ENCODE measurements at places on chromosomes 5 and 9.
A peak's percentile ranks its signal among the peaks of the same experiment; 100 is the strongest.

GRCh38 chr5:30994902-30995301 lies 198.6 kb upstream of the CDH6 start:
- H3K4me1 ChIP-seq: no peaks in the 10 kb centered on the region
- H3K27me3 ChIP-seq: no peaks in the 10 kb centered on the region
- no peak overlapping the region for H3K4me3 ChIP-seq
- no peaks in the 10 kb centered on the region for H3K36me3 ChIP-seq
- no peak for DNase-seq

DNA sequence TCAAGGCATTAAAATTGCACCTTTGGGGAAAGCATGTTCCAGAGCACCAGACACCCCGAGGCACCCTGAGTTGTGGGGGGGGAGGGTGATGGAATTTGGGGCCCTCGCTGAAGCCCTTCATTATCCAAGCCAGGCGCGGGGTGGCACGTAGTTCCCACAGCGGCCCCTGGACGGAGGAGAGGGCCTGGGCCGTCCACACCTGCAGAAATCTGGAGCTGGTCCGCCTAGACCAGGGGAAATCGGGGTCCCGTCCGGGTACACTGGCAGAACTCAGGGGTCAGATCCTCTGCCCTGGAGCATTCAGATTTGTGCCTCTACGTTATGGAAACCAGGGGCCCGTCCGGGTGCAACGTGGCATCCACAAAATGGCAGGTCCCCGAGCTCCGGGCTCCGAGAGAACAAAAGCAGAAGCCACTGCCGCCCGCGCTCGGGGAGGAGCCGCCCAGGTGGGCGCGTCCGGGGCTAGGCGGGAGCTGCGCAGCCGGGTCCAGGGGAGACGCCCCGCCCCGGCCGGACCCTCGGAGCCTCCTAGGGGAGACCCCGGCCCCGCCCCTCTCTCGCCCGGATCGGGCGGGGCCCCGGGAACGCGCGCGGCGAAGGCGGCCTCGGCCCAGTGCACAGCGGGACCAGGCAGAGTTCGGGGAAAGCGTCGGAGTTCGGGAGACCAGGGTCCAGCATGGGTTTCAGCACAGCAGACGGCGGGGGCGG lies at the start of gene PLEKHG4B:
Gene PLEKHG4B, plus strand, starts transcription at position 613 of the 708 bp plus-strand sequence. Its CDS starts 64 bp downstream, at position 677.
- no peak within 1 kb of the TSS for H3K27ac ChIP-seq
- H3K4me1 ChIP-seq: peaks cover 25% of the 10 kb centered on the region
- H3K27me3 ChIP-seq: peaks cover 83% of the 10 kb centered on the region
- H3K4me3 ChIP-seq: peak within 1 kb of the TSS; percentile 54

DNA sequence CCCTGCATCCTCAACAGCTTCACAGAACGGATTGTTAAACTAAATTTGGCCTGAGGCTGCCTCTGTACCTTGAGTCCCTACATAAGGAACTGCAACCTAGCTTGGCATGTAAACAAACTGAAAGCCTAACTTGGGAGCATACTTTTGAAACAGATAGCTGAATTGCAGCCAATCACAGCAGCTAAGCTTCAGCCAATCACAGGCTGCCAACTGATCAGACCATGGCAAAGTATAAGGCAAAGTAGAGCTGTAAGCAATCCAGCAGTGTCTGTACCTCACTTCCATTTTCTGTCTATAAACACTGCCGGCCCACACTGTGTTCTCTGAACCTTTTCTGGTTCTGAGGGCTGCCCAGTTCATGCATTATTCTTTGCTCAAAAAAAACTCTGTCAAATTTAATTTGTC lies 8.9 kb upstream of the ZNF483 start:
- no peak for DNase-seq
- H3K36me3 ChIP-seq: no peaks in the 10 kb centered on the region
- no peaks in the 10 kb centered on the region for H3K4me1 ChIP-seq
- H3K27me3 ChIP-seq: no peaks in the 10 kb centered on the region
- H3K4me3 ChIP-seq: no peak overlapping the region

GRCh38 chr5:1344975-1345838 lies at the start of gene CLPTM1L:
Gene CLPTM1L (minus strand): TSS chr5:1345099. CDS start chr5:1344841, 258 bp downstream.
- peak within 1 kb of the TSS; percentile 66 for H3K27ac ChIP-seq
- peak within 1 kb of the TSS; percentile 79 for H3K4me3 ChIP-seq
- H3K27me3 ChIP-seq: peaks cover 18% of the 10 kb centered on the region
- DNase-seq: peak; percentile 90

DNA sequence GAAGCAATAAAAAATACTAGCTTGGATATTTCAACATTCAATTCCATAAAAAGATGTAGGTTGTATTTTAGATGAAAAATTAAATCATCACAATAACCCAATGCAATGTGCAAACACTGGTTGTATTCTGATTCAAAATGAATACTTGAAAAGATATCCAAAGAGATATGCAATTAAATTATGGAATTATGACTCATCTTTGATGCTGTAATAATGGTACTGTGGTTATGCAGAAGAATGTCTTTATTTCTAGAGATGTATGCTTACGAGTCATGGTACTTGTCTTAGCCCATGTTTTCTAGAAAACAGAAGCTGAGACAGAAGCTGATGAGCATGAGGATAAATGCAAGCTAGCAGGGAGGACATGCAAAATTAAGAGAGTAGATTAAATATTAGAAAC lies 1941.4 kb upstream of the NUDT12 start:
- H3K27me3 ChIP-seq: no peaks in the 10 kb centered on the region
- H3K4me1 ChIP-seq: no peaks in the 10 kb centered on the region
- H3K4me3 ChIP-seq: no peak overlapping the region
- DNase-seq: no peak

DNA sequence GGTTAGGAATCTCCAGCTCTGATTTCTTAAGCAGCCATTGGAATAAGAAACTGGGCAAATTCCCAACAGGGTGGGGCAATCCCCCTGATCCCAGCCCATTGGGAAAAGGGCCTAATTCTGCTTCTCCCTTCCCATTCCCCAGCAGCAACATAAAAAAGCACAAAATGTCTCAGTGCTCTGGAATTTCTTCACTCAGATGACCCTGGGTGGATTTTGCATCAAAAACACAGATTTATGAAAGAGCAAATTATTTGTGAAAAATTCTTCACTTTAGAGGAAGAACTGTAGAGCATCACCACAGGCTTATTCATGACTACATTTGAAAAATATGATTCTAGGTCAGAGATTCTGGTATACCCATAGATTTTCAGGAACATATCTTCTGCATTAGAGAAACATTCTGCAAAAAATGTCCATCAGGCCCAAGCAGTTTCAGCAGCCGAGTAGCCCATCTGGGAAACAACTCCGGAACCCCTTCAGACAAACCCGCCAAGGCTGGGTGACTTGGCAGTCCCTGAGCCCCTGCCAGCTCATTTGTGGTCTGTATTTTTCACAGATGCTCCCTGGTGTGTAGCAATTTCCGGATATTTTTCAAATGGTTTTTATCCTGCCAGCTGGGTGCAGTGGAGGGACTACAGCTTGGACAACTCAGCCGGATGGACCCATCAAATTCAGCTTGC lies 102.1 kb upstream of the RANBP3L start:
- H3K36me3 ChIP-seq: no peaks in the 10 kb centered on the region
- DNase-seq: no peak
- H3K4me3 ChIP-seq: no peak overlapping the region
- H3K27ac ChIP-seq: no peak overlapping the region

DNA sequence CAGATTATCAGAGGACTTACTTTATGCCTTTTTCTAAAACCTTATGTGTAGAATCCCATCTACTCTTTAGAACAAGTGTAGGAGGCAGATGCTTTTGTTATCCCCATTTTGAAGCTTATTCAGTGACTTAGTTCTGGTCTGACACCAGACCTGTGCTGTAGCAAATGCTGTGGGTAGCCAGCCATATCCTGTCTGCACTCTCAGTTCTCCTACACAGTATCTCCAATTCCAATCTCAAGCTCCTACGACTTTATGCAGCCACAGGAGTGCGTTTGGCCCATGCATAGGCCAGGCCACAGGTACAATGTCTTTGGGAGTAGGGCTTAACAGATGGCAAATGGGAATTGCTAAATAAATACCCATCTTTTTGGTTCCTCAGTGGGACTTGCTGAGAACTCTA lies 292.6 kb downstream of the MCTP1 start:
- no peak for DNase-seq
- no peaks in the 10 kb centered on the region for H3K27me3 ChIP-seq
- no peak overlapping the region for H3K4me3 ChIP-seq
- H3K36me3 ChIP-seq: no peaks in the 10 kb centered on the region
- peaks cover 18% of the 10 kb centered on the region for H3K4me1 ChIP-seq
- no peak overlapping the region for H3K27ac ChIP-seq

- no peak overlapping the region for H3K4me3 ChIP-seq
- peaks cover 16% of the 10 kb centered on the region for H3K27me3 ChIP-seq
Measured at GRCh38 chr9:120944434-120944843, 17.8 kb upstream of the TRAF1 start.

DNA sequence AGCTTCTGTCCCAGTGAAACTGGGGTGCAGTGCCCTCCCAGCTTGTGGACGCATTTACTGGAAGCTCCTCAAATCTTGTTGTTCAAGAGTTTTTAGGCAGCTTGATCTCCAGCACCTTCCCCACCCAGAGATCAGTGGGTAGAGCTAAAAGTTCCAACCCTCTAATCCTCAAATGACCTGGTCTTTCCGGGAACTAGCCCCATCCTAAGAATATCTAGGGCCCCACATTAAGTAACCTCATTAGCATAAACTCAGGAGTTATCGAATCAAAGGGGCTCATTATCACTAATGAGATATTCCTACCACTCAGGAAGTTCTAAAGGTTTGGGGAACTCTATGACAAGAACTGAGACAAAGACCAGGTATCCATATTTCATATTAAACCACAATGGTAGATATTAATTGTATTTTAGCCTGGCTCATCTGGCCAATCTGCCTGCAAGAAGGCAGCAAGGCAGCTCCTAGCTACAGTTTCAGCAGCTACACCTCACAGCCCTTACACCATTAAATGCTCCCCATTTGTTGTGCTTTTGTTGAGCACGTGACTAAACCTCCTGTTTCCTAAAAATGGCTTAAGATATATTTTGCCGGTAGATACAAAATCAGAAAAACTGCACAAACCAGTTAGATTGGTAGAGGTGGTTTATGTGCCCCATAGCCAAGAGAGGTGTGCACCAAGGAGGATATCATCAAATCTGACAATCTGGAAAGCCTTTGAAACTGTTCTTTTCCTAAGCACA lies 24.6 kb upstream of the SLC22A5 start:
- no peaks in the 10 kb centered on the region for H3K27me3 ChIP-seq
- peaks cover 21% of the 10 kb centered on the region for H3K36me3 ChIP-seq
- H3K4me3 ChIP-seq: no peak overlapping the region

DNA sequence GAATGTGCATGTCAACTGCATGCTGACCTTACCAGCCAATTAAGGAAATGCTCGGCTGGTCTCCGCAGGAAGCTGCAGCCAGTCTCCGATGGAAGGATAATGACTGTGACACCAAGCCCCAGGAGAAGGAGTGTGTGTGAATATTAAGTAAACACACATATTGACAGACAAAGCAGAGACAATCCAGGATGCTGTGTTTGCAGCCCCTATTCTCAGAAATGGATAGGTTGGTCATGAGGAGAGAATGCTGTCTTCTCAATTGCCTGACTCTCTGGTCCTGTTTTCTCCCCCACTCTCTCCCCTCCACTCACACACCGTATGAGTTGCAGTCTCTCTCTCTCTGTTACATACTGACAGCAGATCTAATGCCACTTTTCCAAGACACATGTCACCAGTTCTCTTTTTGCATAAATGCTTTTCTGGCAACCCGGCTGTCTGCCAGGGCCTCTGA lies 85.7 kb downstream of the EPB41L4A start:
- no peaks in the 10 kb centered on the region for H3K27me3 ChIP-seq
- DNase-seq: no peak
- H3K4me1 ChIP-seq: peaks cover 84% of the 10 kb centered on the region
- H3K4me3 ChIP-seq: peak overlapping the region; percentile 6
- peaks cover 8% of the 10 kb centered on the region for H3K36me3 ChIP-seq

GRCh38 chr5:68424799-68425537 lies 209.4 kb downstream of the PIK3R1 start:
- peaks cover 51% of the 10 kb centered on the region for H3K4me1 ChIP-seq
- no peaks in the 10 kb centered on the region for H3K36me3 ChIP-seq
- H3K27me3 ChIP-seq: no peaks in the 10 kb centered on the region
- peak overlapping the region; percentile 69 for H3K27ac ChIP-seq
- no peak overlapping the region for H3K4me3 ChIP-seq

DNA sequence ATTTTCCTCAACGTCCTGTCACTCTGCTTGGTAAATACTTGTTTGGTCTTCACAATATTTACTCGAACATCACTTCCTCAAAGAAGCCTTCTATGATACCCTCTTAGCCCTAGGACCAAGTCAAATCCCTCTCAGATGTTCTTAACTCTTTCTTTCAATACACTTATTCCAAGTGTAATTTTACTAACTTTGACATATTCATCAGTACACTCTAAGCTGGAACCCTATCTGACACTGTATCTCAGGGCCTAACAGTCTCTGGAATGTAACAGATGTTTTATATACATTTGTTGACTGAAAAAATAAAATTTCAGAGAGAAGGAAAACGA lies 19.6 kb downstream of the SIL1 start:
- peak overlapping the region; percentile 8 for H3K27ac ChIP-seq
- peaks cover 11% of the 10 kb centered on the region for H3K36me3 ChIP-seq
- no peak for DNase-seq
- H3K27me3 ChIP-seq: no peaks in the 10 kb centered on the region
- peaks cover 38% of the 10 kb centered on the region for H3K4me1 ChIP-seq

GRCh38 chr9:14018081-14018480 lies 295.9 kb downstream of the NFIB start:
- no peak overlapping the region for H3K4me3 ChIP-seq
- no peak overlapping the region for H3K27ac ChIP-seq
- H3K27me3 ChIP-seq: no peaks in the 10 kb centered on the region
- no peak for DNase-seq
- no peaks in the 10 kb centered on the region for H3K36me3 ChIP-seq

- H3K4me1 ChIP-seq: no peaks in the 10 kb centered on the region
- H3K4me3 ChIP-seq: no peak overlapping the region
- no peak overlapping the region for H3K27ac ChIP-seq
- no peaks in the 10 kb centered on the region for H3K36me3 ChIP-seq
- DNase-seq: no peak
- H3K27me3 ChIP-seq: no peaks in the 10 kb centered on the region
Measured at GRCh38 chr9:4639420-4639819, 22.7 kb upstream of the PLPP6 start.

GRCh38 chr9:2242831-2243330 lies 227.7 kb downstream of the SMARCA2 start:
- peaks cover 20% of the 10 kb centered on the region for H3K36me3 ChIP-seq
- no peaks in the 10 kb centered on the region for H3K27me3 ChIP-seq
- H3K4me3 ChIP-seq: peak overlapping the region; percentile 77
- peak; percentile 40 for DNase-seq
- peak overlapping the region; percentile 83 for H3K27ac ChIP-seq
- peaks cover 36% of the 10 kb centered on the region for H3K4me1 ChIP-seq

DNA sequence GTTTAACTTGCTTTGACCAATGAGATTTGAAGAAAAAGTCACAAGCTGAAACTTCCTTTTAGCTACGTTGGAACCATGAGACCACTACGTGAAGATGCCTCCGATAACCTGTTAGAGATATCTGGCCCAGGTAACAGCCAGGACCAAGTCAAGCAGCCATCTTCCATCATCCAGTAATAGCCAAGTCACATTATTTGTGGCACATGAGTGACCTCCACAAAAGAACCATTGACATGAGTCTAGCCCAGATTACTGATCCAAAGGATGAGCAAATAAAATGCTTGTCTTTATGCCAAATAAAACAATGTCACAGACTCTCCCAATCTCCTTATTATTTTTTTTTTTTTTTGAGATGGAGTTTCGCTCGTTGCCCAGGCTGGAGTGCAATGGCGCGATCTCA lies 1.6 kb downstream of the DEPDC1B start:
- DNase-seq: no peak
- peak overlapping the region; percentile 93 for H3K27ac ChIP-seq
- H3K36me3 ChIP-seq: peaks cover 44% of the 10 kb centered on the region
- peaks cover 62% of the 10 kb centered on the region for H3K4me1 ChIP-seq
- no peaks in the 10 kb centered on the region for H3K27me3 ChIP-seq

GRCh38 chr9:127905788-127906191 lies 6.4 kb upstream of the ST6GALNAC6 start:
- peaks cover 6% of the 10 kb centered on the region for H3K4me1 ChIP-seq
- peaks cover 9% of the 10 kb centered on the region for H3K36me3 ChIP-seq
- DNase-seq: no peak
- no peaks in the 10 kb centered on the region for H3K27me3 ChIP-seq
- H3K27ac ChIP-seq: no peak overlapping the region

All from Calu3 (cell line).